ENCODE measurements at places on chromosomes 4 and X.

DNA sequence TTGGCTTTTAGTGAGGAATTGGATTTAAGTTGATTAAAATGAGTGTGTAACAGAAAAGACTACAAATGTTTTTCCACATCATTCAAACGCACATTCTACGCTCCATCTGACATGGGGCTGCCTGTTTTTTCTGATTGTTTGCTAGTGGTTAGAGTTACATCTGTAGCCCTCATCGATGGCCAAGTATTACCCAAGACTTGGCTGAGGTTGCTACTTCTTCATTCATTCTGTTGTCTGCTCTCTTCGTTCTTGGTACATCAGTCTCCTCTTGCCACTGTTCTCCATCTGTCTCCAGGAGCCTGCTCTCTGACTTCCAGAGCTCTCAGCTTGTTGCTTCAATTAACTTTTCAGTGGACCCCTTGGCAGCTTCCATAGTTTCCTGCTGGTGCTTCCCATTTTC, 1844.6 kb upstream of the TENM3 start:
- DNase-seq, result no peak

- no peak for DNase-seq
Measured at GRCh38 chrX:132406106-132406505, 82.7 kb downstream of the MBNL3 start.

DNA sequence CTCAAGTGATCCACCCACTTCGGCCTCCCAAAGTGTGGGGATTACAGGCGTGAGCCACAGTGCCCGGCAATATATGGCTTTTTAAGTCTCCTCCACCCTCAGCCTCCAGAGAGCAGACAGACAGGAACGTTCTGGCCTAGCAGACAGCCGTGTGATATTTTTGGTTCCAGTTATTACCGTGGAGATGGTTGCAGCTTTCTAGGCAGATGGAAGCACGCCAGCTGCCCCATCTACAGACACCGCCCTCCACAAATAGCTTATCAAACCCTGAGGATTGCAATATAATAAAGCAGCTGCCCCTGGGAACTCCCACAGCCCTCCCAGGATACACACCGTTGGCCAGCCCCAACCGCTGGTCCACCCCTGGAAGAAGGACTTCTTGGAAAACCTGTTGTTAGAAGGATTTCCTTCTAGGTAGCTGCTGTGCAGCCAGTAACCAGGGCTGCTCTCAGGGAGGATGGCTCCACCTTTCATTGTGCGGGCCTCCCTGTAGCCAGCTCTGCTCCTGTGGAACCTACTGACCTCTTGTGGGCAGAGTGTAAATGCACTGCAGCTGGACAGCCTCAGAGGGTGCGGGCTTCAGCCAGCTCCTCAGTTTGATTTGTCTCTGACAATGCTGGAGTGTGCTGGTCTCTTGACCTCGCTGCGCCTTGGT, 44.0 kb downstream of the SLC25A5 start:
- DNase-seq, result peak; percentile 75

DNA sequence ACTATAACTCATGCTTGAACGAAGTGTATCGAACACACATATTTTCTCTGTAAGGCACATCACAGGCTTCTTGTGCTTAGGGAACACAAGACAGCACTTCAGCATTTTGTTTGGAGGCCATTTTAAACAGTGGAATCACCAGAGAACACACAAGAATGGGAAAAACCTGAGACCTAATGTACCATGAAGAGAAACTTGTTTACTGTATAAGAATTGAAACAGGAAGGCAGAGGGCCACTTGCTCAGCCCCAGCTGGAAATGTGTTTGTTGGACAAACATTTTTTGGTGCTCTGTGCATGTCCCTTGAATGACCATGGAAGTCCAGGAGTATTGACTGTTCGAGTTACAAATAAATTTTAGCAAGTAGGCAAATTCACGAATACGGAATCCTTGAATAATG, 47.5 kb downstream of the RAPGEF2 start:
- DNase-seq, result no peak

DNA sequence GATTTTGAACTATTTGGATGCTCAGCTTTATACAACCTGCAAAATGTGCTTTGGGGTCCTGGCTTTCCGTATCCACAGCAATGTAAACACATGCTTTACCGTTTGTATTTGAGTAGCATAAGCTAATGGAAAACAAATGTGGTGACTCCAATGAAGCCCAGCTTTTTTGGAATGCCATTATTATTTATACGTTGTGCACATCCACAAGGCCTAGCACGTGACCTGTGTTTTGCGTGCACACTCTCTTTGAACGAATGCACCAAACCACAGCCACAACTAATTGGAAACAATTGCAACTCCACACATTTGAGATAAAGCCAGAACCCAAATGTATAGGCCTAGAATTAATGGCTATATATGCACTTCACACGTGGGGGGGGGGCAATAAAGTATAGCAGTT, 189.5 kb upstream of the GPC4 start:
- DNase-seq, result no peak

DNA sequence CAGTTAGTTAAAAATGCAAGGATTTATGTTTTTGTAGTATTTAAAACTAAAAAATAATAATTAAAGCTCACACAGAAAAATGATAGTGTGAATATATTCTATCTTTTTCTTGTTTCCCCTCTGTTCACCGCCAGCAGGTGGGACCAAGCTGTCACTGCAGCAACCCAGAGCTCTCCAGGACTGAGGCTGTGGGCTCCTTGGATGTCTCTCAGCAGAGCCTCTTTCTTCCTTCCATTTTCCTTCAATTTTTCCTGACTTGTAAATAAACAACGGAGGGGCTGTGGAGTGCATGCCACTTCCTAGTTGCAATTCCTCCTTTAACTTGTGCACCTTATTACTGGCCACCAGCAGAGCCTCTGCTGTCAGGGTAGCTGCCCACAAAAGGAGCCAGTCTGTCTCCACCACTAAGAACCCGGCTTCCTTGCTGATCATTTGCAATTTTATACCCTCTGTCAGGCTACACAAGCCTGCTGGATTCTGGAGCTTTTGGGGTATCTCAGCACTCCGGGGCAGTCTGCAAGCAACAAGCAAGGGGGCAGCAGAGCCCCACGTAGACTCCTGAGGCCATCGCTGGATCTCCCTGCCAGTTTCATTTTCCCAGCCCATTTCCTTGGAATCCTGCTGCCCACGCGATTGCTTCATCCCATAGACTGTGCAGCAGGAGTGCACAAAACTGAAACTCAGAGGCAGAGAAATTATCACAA, 1467.4 kb downstream of the C4orf33 start:
- peak; percentile 58 for DNase-seq

All from umbilical cord (tissue), 2 donors.